ENCODE measurements at places on chromosomes 2 and 18.

- no peak for DNase-seq
Measured at GRCh38 chr2:126764686-126765265, 108.8 kb downstream of the GYPC start.

- no peak for DNase-seq
Measured at GRCh38 chr2:41706286-41706685, 341.5 kb upstream of the PKDCC start.

- DNase-seq, result no peak
Measured at GRCh38 chr2:165185633-165186032, 18.2 kb downstream of the SCN3A start.

GRCh38 chr2:65438137-65438899 is 5.9 kb upstream of the SPRED2 start:
- no peak for DNase-seq

- no peak for DNase-seq
Measured at GRCh38 chr18:49922228-49922627, 108.9 kb upstream of the ACAA2 start.

GRCh38 chr18:77671456-77672167 is 422.0 kb downstream of the GALR1 start:
- no peak for DNase-seq

DNA sequence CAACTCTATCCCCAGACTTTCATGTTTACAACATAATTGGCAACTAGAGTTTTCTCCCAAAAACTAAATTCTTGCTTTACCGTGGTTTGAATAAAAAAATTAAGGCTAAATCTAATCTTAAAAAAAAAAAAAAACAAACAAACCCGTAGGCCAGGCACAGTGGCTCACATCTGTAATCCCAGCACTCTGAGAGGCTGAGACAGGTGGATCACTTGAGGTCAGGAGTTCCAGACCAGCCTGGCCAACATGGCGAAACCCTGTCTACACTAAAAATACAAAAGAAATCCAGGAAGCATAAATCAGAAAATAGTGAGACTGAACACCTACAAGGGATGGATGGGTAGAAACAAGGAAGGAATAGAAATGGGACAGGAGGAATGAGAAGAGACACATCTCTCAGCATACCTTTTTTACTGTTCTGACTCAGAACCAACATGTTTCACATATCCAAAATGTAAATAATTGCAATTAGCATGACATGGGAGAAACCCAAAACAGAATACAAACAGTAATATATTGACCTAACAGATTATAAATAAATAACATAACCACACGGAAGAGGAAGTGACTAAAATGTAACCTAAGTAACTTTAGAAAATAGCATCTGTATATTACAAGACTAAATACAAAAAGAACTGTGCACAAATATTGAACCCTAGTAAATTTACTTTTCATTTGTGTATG is 17.5 kb downstream of the MGAT4A start:
- DNase-seq, result no peak

DNA sequence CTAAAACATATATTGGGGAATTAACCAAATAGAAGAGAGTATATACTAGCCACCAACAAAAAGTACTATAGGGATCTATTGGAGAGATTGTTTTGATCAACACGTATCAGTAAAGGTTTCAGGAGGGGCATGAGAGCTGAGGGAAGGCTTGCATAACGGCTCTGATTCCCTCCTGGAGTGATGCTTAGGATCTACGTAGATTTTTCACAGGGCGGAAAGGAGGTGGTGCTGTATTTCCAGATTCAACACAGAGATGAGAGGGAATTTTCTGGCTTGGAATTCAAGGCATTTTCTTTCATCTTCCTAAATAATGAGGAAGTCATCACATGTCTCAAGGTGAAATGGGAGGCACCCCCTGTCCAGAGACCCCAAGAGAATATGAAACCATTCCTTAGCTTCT is 443.8 kb downstream of the CMPK2 start:
- DNase-seq, result no peak

DNA sequence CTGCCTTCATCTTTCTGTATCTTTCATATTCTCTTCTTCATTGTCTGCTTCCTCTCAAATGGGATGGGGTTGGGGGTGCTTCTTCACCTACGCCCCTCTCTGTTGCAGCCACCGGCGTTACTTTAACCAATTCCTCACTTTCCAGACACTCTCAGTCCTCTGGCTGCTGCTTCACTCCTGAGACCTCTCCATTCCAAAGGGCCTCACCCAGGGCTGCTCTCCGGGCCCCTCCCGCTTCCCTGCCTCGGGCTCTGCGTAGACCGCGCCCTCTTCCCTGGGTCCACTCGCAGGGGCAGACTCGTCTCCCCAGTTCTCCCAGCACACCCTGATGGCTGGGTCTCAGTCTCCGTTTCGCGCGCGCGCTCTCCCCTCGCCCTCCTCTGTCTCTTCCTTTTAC is 926 bp downstream of the SERPINB8 start:
- no peak for DNase-seq

DNA sequence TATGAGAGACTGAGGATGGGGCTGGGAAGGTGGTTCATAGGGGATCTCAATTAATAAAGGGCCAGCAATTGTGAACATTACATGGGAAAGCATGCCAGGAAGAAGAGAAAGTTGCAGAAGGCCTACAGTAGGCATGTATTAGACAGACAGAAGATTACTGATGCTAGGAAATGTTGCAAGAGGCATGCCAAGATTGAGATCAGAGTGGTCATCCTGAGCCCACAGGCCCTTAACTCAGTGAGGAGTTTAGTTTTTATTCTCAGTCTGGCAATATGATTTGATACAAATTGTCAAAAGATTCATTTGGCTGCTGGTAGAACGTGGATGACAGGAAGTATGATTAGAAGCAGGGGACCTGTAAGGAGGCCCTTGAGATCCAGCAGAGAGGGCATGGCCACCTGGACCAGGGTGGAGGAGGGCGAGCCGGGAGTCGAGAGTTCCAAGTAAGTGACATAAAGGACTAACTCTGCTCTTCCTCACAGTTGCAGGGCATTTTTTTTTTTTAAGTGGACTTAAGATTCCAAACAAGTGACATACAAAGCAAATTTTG is 54.9 kb downstream of the EPHA4 start:
- no peak for DNase-seq

- no peak for DNase-seq
Measured at GRCh38 chr2:88545118-88545517, 82.1 kb downstream of the EIF2AK3 start.

DNA sequence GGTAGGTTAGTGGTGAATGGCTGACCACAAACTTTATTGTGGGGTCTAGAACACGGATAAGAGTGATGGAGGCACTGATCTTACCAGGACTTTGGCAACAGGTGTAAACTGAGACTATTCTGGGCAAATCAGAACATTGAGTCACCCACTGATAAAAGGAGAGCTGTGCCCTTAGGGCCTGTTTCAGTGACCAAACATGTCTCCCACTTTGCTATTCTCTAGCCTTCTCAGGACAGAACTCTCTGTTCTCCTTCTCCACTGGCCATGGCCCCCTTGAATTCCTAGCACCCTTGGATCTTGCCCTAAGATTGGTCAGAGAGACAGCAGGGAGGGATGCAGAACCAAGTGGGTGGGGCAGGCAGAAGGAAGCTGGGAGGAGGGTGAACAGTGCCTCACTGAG is 18.3 kb downstream of the TRPM8 start:
- DNase-seq, result no peak

DNA sequence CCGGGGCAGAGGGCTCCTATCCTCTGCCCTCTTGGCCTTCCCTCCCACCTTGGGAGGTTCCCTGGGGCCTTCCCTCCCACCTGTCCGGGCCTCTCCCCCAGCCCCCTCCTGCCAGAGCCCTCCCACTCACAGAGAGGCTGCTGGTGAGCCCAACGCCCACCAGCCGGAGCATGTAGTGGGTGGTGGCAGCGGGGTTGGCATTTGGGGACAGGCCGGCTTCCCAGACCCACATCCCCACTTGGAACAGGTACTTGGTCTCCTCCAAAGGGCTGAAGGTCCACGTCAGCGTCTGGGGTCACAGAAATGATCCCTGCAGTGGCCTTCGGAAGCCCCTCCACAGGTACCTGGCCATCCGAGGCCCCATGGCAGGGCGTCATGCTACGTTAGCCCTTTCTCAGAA is 19.3 kb downstream of the CFAP65 start:
- DNase-seq, result no peak

- DNase-seq, result no peak
Measured at GRCh38 chr18:55351980-55352714, 235.8 kb downstream of the TCF4 start.

GRCh38 chr2:102186791-102187495 is at the start of gene IL1RL2:
Gene IL1RL2, plus strand, starts transcription at chr2:102187023. Its CDS starts 845 bp downstream, at chr2:102187868.
- no peak for DNase-seq

- DNase-seq, result no peak
Measured at GRCh38 chr2:160603771-160604510, 110.3 kb upstream of the RBMS1 start.

- no peak for DNase-seq
Measured at GRCh38 chr2:172098650-172099471, 3.8 kb downstream of the DLX2 start.

GRCh38 chr18:58584200-58585127 is 44.4 kb downstream of the ALPK2 start:
- no peak for DNase-seq

GRCh38 chr2:204274991-204275390 is 270.3 kb upstream of the PARD3B start:
- DNase-seq, result no peak

GRCh38 chr18:9062418-9062751 is 40.1 kb upstream of the NDUFV2 start:
- DNase-seq, result no peak

GRCh38 chr2:156340804-156341451 is 8.4 kb upstream of the NR4A2 start:
- DNase-seq, result no peak

DNA sequence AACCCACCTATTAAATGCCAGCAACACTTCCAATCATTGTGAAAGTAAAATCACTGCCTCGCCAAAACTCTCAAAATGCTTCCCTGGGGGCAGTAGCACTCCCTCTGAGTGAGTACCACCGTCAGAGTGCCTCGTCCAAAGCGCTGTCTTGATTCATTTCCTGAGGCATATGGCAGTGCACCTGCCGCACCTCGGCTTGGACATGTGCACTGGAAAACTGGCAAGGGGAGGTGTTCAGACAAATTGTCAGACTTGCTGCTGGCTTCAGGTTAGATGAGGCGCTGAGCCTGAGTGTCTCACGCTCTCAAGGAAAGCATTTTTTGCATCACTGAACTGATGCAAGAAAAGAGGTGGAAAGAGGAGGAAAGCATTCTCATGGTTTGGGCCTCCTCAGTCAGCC is 132.8 kb downstream of the ATL2 start:
- no peak for DNase-seq

- no peak for DNase-seq
Measured at GRCh38 chr2:141942006-141942789, 188.6 kb downstream of the LRP1B start.

DNA sequence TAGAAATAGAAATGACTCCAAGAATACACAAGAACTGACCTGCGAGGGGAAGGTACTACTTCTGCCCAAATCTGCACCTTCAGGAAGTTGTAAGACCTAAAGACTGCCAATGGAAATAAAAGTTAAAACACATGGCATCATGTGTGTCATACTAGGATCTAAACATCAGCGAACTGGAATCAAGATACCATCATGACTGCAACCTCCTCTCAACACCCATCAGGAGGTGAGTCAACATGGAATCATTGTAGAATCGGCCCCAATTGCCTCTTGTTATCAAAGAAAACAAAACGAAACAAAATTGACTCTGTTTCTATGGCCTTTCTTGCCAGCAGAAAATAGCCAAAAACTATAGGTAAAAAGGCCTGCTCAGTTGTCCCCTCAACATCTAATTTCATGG is 15.1 kb downstream of the RDH14 start:
- DNase-seq, result no peak
